Spinal cord (tissue), 10 donors: ENCODE measurements at places on chromosomes 13 and 19. TPM values are rescaled to one million over a fixed set of nuclear protein-coding genes. Genes with fewer than 3 reads are reported as not detected.

Gene ZNF792
- 3.8 TPM for polyA plus RNA-seq

Gene SLC25A30
- 9.3 TPM for polyA plus RNA-seq

Gene PDE4C
- polyA plus RNA-seq = 1.7 TPM

Gene ATP4B
- 2.6 TPM for polyA plus RNA-seq

Gene KLK12
- not detected for polyA plus RNA-seq

Gene NBEA
- 61.3 TPM for polyA plus RNA-seq

Gene PSPN
- polyA plus RNA-seq = 3.7 TPM

Gene SPRED3
- 8.3 TPM for polyA plus RNA-seq
